ENCODE measurements at places on chromosomes 16 and 17. TPM values are rescaled to one million over a fixed set of nuclear protein-coding genes. Genes with fewer than 3 reads are reported as not detected.

NPIPB9 gene
- 3.5 TPM for total RNA-seq

SDK2 gene
- 2.3 TPM for total RNA-seq

SLC13A2 gene
- 0.87 TPM for total RNA-seq

RNU2-1 gene
- total RNA-seq, result 7,693 TPM

MT1G gene
- 23.7 TPM for total RNA-seq

CA10 gene
- total RNA-seq, result not detected

SLC22A31 gene
- total RNA-seq, result 136 TPM

GRCh38 chr16:68985268-68985667, 120.2 kb upstream of the HAS3 start:
- DNase-seq, result no peak
- no peaks in the 10 kb centered on the region for H3K36me3 ChIP-seq
- H3K27me3 ChIP-seq, result no peaks in the 10 kb centered on the region
- no peak overlapping the region for H3K4me3 ChIP-seq
- H3K4me1 ChIP-seq, result no peaks in the 10 kb centered on the region

DNA sequence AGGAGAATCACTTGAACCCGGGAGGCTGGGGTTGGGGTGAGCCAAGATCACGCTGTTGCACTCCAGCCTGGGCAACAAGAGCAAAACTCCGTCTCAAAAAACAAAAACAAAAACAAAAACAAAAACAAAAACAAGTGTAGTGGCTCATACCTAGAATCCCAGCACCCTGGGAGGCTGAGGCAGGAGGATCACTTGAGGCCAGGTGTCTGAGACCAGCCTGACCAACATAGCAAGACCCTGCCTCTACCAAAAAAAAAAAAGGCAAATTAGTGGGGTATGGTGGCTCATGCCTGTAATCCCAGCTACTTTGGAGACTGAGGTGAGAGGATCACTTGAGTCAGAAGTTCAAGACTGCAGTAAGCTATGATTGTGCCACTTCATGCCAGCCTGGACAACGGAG, 26.4 kb upstream of the HAPSTR1 start:
- no peak overlapping the region for H3K4me3 ChIP-seq
- DNase-seq, result no peak
- no peak overlapping the region for H3K27ac ChIP-seq
- H3K4me1 ChIP-seq, result peaks cover 10% of the 10 kb centered on the region

DNA sequence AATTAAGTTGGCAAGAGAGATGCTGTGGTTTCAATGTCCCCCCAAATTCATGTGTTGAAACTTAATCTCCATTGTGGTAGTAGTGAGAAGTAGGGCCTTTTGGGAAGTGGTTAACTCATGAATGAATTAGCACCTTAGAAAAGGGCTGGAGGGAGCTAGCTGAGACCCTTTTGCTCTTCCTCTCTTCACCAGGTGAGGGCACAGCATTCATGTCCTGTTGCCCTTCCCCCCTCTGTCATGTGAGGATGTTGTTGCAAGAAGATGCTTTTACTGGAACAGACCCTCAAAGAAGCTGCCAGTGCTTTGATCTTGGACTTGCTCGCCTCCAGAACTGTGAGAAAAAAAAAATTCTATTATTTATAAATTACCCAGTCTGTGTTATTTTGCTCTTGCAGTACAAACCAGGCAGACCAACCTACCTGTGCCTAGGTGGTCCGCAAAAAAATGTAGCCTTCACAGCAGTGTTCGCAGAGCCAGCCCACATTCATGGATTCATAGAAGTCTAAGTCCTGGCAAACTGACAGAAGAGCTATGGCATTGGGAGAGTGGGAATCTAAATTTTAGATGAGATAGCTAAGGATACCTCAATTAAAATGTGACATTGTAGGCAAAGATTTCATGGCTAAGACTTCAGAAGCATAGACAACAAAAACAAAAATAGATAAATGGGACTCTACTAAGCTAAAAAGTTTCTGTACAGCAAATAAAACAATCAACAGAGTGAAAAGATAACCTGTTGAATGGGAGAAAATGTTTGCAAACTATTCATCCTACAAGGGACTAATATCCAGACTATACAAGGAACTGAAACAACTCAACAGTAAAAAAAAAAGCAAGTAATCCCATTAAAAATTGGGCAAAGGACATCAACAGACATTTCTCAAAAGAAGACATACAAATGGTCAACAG, 32.0 kb upstream of the ABCA5 start:
- H3K4me1 ChIP-seq, result no peaks in the 10 kb centered on the region
- no peaks in the 10 kb centered on the region for H3K27me3 ChIP-seq
- no peak for DNase-seq
- H3K36me3 ChIP-seq, result no peaks in the 10 kb centered on the region
- H3K4me3 ChIP-seq, result no peak overlapping the region

- no peak for DNase-seq
- no peaks in the 10 kb centered on the region for H3K27me3 ChIP-seq
- peaks cover 10% of the 10 kb centered on the region for H3K4me1 ChIP-seq
Observed at GRCh38 chr16:92431-93339, 14.7 kb downstream of the MPG start.

DNA sequence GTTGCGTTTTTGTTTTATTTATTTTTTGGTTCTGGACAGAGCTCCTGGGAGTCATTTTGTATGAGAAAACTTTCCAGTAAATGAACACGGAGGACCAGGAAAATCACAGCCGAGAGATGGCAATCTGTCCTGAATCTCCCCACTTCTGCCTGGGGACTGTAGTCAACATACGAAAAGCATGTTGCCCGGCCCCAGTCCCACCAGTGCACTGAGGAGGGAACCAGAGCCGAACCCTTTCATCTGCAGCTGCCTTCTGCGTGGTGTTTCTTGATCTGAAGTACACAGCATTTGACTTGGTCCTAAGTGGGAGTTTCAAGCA, 18.9 kb downstream of the SNX11 start:
- H3K27ac ChIP-seq, result no peak overlapping the region
- H3K27me3 ChIP-seq, result no peaks in the 10 kb centered on the region
- H3K4me3 ChIP-seq, result no peak overlapping the region
- no peak for DNase-seq
- H3K36me3 ChIP-seq, result peaks cover 30% of the 10 kb centered on the region
